Activated CD4-positive, alpha-beta T cell treated with anti-CD3 and anti-CD28 coated beads, Interleukin-2, amount 50 U/mL, for 1 hour (primary cell): ENCODE measurements at places on chromosomes 7 and 10.

DNA sequence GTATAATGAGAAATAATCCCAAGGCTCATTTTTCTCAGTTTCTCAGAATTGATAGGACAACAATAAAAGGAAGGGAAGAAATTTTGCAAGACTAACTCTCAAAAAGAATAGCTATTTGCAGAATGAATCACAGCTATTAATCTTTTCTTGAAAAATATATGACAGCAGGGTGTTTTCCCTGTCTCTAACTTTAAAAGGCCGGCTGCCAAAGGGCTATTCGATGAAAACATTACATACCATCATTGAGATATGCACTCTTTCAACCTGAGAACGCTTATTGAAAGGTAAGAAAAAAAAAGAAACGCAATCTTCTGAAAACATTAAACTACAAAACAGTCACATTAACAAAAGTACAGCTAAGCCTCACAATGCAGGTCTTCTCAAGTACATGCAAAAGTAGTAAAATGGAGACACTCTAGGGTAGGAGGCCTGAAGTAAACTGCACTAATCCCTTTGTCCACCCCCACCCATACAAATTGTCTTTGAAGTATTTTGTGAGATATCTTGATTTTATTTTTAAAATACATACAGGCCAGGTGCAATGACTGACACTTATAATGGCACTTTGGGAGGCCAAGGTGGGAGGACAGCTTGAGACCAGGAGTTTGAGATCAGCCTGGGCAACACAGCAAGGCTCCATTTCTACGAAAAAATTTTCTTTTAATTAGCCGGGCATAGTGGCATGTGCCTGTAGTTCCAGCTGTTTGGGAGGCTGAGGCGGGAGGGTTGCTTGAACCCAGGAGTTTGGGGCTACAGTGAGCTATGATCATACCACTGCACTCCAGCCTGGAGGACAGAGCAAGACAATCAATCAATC, 83.0 kb downstream of the PARD3 start:
- DNase-seq: no peak

- no peak for DNase-seq
Observed at GRCh38 chr7:107109955-107110354, 58.8 kb upstream of the HBP1 start.

- DNase-seq: no peak
Observed at GRCh38 chr10:123013456-123014419, 4.9 kb downstream of the ACADSB start.

GRCh38 chr7:49797987-49798660, 24.7 kb downstream of the VWC2 start:
- no peak for DNase-seq

DNA sequence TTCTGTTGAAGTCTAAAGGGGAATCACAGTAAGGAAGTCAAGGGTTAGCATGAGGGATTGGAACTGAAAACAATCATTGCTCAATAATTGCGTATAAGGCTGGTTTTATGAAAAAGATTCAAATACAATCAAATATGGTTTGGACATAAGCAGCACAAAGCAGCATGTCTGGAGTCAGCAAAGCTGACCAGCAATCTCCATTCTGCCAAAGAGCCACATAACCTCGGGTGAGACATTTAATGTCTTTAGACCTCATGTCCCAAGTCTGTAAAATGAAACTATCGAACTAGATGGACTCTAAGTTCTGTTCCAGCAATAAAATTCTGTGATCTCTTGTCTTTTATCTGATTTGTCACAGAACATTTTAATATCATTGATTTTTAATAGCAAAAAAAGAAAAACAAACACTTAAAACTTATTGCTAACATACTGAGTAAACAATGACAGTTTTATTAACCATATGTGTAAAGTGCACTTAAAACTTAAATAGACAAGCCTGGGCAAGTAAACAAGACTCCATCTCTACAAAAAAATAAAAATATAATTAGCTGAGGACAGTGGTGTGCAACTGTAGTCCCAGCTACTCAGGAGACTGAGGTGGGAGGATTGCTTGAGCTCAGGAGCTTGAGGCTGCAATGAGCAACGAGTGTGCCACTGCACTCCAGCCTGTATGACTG, 217.0 kb downstream of the MAGI2 start:
- no peak for DNase-seq

DNA sequence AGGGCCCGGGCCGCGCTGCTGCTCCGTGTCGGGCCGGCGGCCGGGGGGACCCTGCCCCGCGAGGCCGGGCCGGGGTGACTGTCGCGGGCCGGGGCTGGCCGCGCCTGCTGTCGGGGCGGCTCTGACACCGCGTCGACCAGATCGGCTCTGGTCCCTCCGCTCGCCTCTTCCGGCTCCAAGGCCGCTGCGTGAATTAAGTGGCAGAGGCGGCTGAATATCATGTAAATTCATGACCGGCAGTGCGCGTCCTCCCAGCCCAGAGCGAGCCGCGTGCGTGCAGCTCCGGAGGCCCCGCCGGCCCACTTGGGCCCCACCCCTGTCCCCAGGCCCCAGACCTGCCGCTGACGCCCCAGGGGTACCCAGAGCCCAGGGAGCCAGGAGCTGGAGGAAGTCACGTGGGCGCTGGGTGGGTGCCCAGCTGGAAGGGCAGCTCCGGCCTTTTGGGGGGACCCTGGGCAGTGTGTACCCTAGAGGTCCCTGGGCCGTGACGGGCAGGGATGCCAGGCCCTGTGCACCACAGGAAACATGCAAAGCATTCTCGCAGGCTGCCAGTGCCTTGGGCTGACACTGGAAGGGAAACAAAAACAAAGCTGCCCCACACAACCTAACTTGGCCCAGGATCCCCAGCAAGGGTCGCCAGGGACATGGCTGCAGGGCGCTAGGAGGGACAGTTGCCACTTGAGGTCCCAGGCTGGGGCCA, 584.0 kb upstream of the MKI67 start:
- DNase-seq: no peak

DNA sequence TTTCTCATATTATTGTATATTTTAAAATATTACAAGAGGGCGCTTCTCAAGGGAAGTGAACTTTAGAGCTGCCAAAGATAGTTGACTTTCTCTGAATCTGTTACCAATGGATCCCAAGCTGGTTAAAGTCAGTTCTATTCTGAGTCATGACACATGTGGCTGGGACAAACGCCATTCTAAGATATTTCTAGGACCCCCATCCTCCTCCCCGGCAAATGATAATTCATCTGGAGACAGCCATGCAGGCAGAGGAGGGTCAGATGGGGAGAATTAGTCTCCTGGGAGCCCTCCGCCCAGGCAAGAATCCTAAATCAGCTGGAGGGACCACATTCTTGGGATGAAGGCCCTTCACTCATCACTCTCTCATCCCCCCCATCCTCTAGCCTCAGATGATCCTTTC, 187.7 kb downstream of the GFRA1 start:
- no peak for DNase-seq

- no peak for DNase-seq
Observed at GRCh38 chr7:1729183-1729582, 59.1 kb downstream of the ELFN1 start.

DNA sequence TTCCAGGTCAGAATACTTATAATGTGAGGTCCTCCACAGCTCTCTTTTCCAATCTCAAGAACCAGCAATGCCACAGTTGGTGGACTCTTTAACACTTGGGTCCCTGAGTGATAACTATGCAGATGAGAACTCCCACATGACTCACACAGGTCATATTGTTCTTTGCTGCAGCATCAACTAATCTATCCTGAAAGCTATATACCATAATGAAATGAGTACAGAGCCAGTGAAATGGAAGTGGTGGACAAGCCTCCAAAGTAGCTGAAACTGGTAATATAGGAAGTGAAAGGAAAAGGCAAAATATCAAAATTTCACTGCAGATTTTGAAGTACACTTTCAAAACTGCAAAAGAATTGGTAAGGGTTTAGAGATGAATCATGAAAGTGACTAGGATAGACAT, 45.6 kb downstream of the SORCS1 start:
- no peak for DNase-seq

GRCh38 chr7:103989200-103989784, at the start of gene RELN:
RELN (minus strand) TSS chr7:103989658; CDS start chr7:103989356, 302 bp downstream.
- no peak for DNase-seq

DNA sequence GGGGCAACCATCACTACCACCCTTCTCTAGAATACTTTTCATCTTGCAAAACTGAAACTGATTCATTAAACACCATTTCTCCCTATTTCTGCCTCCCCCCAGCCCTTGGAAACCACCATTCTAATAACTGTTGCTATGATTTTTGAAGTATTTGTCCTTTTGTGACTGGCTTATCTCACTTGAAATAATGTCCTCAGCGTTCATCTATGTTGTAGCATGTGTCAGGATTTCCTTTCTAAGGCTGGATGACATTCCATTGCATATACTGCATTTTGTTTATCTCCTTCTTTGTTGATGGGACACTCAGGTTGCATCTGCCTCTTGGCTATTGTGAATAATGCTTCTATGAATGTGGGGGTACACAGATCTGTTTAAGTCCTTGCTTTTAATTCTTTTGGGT, 327.6 kb upstream of the ZNF32 start:
- DNase-seq: no peak

GRCh38 chr7:85908051-85908450, 721.2 kb upstream of the SEMA3D start:
- no peak for DNase-seq

DNA sequence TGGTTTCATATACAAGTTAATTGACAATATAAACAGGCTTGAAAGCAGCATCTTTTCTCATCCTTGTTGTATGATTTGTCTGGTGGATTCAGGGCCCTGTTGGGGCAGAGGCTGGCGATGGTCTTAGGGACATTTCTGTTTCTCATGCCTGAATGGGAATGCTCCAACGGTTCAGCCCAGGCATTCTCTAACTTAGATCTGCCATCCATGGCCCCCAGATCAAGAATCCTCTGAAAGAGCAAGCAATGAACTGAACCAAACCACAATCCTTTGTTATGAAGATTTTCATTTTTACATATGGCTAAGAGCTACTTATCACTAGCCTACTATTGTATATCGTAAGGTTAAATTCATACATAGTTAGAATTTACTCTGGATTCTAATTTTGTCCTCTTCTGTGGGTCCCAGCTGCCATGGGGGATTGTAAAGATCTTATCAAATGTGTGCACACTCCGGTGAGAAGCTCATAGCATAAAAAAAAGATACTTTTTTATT, 163.9 kb downstream of the COBL start:
- DNase-seq: no peak

DNA sequence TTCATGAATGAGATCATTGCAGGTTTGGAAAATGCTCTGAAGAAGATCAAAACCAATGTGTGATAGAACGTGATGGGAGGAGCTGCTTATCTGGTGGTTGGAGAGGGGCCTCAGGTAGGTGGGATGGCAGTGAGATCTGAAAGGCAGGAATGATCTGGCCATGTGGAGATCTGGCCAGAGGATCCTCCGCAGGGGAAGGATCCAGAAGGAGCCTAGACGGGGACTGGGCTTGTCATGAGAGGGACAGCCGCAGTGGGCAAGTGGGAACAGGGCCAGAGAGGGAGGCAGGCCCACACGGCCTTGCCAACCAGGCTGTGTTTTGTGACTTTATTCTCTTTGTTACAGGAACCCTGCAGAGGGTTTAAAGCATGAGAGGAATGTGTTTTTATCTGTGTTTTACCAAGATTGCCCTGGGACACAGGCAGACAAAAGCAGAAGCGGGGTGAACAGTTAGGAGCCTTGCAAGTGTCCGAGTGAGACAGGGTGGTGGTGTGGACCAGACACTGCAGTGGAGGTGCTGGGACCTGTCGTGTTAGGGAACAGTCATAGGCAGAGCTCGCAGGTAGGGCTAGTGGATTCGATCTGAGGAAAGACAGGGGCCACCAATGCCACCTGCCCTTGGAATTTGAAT, 66.6 kb downstream of the TLL2 start:
- no peak for DNase-seq
